ENCODE measurements at places on chromosomes 3 and 15.

- no peak for DNase-seq
Measured at GRCh38 chr3:141788149-141788548, 24.9 kb downstream of the GRK7 start.

- no peak for DNase-seq
Measured at GRCh38 chr3:153614563-153614962, 452.5 kb downstream of the RAP2B start.

DNA sequence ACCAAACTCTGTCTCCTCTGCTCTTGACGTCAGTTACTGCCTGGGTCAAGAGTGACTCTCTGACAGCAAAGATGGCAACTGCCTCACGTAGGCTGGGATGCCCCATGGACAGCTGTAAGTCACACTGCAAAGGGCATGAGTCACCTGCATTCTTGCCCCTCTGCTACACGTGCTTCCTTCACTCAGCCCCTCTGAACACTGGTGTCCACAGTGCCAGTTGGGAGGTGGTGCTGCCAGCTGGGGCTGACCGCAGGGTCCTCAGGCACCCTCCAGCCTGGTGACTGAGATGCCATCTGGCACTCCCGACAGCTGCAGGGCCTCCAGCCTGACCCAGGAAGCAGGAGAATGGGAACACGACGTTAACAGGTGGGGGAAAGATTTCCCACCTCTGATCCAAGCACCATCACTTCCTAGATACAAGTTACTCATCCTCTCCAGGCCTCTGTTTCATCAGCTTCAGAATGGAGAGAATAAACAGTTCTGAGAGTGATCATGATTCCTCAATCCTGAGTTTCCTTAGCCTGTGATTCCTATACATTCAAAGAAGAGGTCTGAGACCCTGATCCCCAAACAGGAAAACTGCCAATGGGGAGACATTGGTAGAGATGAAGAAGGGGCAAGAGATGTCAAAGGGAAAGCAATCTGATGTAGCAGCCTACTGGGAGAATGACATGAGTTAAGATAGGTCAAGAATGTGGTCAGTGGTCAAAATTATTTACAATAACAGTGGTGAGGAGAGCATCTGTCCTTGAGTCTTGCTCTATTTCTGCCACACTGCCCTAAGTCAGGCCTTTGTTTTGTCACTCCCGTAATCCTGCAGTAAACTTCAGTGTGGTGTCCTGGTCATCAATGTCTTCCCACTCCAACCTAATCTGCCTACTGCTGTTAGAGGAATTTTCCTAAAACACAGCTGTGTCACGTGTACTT lies 86.1 kb upstream of the BCL6 start:
- no peak for DNase-seq

- no peak for DNase-seq
Measured at GRCh38 chr3:8441969-8442559, 59.6 kb upstream of the LMCD1 start.

DNA sequence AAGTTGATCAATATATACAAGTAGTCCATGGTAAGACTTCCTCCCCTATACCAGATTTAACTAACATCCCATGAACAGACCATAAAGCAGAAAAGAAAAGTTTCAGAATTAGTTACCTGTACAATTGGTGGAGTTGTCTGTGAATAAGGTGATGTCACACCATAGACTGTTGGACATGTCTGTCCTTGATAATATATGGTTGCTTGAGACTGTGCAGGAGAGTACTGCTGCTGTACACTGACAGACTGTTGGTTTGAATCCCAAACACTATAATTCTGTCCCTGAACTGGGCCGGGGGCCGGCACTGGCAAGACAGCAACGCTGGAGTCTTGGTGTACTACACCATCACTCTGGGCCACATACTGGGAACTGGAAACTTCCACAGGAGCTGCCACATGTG lies 77.2 kb downstream of the NBEAL2 start:
- DNase-seq: no peak

- no peak for DNase-seq
Measured at GRCh38 chr3:170780955-170781354, 89.0 kb downstream of the RPL22L1 start.

DNA sequence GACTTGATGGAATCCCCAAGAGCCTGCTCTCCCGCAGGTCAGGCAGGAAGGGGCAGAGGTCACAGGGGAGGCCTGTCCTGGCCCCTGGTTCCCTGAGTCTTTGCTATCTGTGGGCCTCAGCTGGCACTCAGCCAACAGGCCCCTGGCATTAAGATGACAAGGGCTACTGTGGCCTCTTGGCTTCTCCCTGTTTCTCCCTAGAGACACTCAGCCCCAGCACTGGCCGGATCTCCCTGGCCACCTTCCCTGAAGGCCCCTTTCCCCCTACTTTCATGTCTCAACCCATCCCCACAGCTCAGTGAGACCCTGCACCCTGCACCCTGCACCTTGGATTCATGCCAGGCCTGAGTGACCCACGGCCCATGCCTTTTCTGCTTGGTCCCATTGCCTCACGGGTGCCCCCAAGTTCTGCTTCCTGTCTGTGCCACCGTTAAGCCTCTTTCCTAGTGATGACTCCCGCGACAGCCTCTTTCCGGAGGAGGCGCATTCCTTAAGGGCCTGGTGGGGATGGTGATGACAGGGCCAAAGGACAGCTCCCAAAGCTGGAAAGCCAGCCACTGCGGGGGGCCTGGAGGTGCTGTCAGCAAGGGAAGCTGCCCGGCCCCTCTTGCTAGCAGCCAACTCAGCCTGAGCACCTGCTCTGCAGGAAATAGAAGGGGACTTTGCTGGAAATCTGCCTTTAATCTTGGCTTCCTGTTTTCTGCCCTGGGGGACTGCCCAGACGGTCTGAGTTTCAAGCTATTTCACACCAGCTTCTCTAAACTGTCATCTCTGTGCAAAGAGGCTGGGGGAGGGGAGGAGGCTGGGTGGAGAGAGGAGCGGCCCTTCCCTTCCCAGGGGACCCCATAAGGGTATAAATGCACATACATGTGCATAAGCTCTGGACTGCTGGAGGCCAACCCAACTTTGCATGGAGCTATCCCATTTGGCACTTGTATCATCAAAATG lies 4.8 kb upstream of the CSK start:
- DNase-seq: no peak

- DNase-seq: no peak
Measured at GRCh38 chr15:85027033-85027380, 45.4 kb downstream of the PDE8A start.

DNA sequence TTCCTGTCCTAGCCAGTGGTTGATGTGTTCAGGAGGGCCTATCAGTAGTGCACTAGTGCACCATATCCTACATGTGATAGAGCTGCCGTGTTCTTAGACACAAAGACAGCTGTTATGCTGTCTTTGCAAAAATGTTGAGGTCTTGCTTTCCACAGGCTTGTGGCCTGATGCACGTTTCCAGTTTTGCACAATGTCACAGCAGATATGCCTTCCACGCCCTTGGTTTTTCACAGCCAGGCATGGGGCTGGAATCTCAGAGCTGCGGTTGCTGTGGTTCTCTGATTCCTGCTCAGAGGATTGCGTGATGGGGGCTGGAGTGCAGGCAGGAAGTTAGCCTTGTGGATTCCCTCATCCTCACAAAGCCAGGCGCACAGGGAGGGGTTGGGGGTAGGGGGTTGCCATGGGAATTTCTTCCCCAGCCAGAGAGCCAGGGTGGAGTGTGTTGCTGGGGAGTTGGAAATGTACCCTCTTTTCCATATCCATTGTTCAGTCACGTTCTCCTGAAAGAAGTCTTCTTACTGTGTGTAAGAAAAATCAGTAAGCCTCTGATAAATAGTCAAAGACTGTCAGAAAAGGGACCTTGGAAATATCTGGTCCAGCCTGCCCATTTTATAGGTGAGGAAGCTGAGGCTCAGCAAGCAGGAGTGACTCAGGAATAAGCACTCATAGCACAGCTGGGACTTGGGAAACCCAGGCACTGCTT lies 79.4 kb downstream of the SMAD3 start:
- DNase-seq: no peak

DNA sequence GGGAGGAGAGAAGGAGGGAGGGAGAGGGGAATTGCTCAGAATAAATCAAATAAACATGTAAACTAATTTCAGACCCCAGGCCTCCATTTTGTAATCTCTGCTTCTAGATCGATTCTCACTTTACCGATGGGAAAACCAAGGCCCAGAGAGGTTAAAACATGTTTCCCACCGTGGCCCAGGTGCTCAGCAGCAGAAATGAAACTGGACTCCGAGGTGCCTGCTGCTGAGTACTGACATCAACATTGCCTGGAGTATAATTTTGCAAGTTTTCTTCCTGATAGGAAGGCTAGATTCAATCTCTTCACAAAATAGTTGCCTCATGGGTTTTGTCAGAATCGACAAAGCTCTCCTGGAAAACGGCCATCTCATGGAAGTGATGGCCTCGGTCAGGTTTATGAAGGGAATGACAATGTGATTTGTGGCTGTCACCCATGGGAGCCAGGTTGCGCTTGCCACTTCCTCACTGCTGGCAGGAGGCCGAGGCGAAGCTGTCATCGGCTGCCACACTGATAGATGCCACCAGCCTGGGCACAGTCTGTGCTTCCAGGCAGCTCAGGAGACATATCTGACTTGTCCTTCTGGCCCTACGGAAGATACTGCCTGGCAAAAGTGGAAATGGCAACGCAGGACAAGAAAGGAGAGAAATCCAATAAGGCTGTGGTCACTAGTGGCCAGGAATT lies 133.1 kb upstream of the LRRN1 start:
- no peak for DNase-seq

DNA sequence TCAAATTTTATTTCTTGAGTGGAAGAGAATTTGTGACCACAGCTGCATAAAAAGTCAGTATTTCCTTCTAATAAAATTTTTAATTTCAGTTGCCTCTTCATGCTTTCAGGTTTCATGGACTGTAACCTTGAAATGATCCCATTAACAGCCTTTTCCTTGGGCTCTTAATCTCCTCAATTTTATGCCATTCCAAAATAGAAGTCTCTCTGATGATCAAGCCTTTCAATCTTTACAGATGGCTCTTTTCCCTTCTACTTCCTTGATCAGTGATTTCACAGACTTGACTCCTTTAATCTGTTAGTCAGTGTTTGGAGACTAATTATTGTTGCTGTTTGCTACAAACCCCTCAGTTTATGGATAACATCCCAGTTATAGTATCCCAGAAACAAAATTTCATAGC lies 11.9 kb downstream of the TSC22D2 start:
- DNase-seq: no peak

DNA sequence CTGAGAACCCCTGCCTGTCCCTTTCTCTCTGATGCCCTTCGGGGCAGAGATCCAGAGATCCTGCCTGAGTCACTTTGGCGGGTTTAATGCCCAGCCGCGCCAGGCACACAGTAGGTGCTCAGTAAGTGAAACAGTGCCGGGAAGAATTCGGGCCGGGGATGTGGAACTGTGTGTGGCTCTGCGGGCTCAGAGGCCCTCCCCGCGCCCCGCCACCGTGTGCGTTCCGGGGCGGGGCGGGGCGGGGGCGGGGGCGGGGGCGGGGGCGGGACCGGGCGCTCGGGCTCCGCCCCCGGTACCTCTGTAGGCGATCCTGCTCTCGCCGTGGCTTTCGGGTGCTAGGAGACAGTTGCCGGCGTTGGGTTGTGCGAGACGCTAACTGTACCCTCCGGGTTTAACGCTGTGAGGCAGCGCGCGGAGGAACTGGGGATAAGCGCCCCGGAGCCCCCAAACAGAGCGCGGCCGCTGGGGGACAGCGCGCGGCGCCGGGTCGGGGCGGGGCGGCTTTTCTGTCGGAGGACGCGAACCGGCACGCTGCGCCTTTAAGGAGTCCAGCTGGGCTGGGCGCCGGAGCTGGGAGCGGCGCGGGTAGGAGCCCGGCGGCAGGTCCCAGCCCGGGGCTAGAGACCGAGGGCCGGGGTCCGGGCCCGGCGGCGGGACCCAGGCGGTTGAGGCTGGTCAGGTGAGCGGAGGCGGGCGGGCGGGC lies at the start of gene ABHD6:
ABHD6 (plus strand) TSS at position 555 of the 703 bp plus-strand sequence. CDS start 18,795 bp downstream, outside the sequence.
- DNase-seq: peak; percentile 73

DNA sequence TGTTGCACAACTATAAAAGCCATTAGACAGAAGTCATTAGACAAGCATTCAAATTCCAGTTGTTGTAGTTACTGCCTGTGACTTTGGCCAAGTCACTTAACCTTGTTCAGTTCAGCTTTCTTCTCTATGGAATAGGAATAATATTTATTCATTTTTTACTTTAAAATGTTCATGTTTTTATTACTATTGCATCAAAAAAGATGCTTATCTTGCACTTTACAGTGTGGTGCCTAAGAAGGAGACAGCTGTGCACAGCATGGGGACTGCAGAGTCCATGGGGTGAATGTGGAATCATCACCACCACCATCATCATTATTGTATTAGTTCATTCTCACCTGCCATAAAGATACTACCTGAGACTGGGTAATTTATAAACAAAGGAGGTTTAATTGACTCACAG lies 504.2 kb downstream of the SOX2 start:
- no peak for DNase-seq

GRCh38 chr3:144763878-144764454 lies 792.3 kb downstream of the DIPK2A start:
- DNase-seq: no peak

GRCh38 chr3:141421639-141422319 lies 53.5 kb downstream of the ZBTB38 start:
- DNase-seq: no peak

- DNase-seq: no peak
Measured at GRCh38 chr3:71062952-71063772, 520.4 kb downstream of the FOXP1 start.

DNA sequence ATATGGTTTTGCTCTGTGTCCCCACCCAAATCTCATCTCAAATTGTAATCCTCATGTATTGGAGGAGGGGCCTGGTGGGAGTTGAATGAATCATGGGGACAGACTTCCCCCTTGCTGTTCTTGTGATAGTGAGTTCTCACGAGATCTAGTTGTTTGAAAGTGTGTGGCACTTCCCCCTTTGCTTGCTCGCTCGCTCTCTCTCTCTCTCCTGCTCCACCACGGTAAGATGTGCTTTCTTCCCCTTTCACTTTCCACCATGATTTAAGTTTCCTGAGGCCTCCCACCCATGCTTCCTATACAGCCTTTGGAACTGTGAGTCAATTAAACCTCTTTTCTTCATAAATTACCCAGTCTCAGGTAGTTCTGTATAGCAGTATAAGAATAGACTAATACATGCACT lies 60.7 kb downstream of the GSK3B start:
- no peak for DNase-seq

DNA sequence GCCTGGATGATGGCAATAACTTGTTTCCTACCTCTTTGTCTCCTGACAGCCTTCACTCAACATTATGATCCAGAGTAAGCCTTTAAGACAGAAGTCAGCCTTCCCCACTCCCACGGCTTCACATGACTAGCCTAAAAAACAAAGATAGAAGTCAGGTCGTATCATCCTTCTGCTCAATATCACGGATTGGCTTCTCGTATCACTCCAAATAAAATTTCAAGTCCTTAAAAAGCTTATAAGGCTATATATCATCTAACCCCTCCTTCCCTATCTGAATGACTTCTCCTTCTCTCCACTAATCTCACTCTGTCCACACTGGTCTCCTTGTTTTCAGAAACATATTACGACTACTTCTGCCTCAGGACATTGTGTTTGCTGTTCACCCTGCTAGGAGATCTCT lies 47.7 kb upstream of the AP4E1 start:
- DNase-seq: no peak

DNA sequence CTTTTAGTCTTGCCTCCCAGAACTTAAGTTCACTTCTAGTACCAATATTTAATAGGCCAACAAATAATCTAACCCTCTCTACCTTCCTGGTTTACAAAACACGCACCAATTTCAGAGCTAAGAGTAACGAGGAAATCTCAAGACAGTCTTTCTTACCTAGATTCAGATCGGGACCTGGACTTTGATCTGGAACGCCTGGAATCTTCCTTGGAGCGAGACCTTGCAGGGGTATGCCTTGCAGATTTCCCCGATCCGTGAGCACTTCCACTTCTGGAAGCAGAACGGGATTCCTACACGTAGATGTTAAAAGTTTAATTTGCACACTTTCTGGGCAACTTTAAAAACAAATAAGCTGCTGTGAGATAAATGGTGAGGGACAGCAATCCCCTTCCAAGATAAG lies 11.4 kb downstream of the TRA2B start:
- no peak for DNase-seq

GRCh38 chr3:129689036-129689435 lies 82.6 kb upstream of the PLXND1 start:
- DNase-seq: no peak

All from stimulated activated CD8-positive, alpha-beta memory T cell treated with anti-CD3 and anti-CD28 coated beads, Interleukin-15, amount 100 ng/mL, for 24 hours (primary cell).